ENCODE measurements at places on chromosomes 5 and 9. TPM values are rescaled to one million over a fixed set of nuclear protein-coding genes. Genes with fewer than 3 reads are reported as not detected.

The ABITRAM gene
- 11.7 TPM for total RNA-seq

The ACOT12 gene
- not detected for total RNA-seq

GRCh38 chr9:110620726-110621125, 41.2 kb upstream of the SVEP1 start:
- H3K4me1 ChIP-seq, result no peaks in the 10 kb centered on the region
- DNase-seq, result no peak
- no peak overlapping the region for H3K27ac ChIP-seq
- H3K27me3 ChIP-seq, result no peaks in the 10 kb centered on the region
- H3K4me3 ChIP-seq, result no peak overlapping the region

GRCh38 chr9:123296174-123296573, 27.8 kb upstream of the STRBP start:
- no peaks in the 10 kb centered on the region for H3K4me1 ChIP-seq
- no peak overlapping the region for H3K4me3 ChIP-seq
- H3K36me3 ChIP-seq, result no peaks in the 10 kb centered on the region

GRCh38 chr9:121888438-121888775, 204.7 kb downstream of the TTLL11 start:
- H3K4me3 ChIP-seq, result no peak overlapping the region
- H3K4me1 ChIP-seq, result peaks cover 8% of the 10 kb centered on the region
- H3K36me3 ChIP-seq, result no peaks in the 10 kb centered on the region
- DNase-seq, result no peak

GRCh38 chr9:113973226-113973625, 97.1 kb downstream of the ZNF618 start:
- peaks cover 17% of the 10 kb centered on the region for H3K36me3 ChIP-seq
- H3K4me3 ChIP-seq, result no peak overlapping the region
- no peak for DNase-seq
- no peak overlapping the region for H3K27ac ChIP-seq

DNA sequence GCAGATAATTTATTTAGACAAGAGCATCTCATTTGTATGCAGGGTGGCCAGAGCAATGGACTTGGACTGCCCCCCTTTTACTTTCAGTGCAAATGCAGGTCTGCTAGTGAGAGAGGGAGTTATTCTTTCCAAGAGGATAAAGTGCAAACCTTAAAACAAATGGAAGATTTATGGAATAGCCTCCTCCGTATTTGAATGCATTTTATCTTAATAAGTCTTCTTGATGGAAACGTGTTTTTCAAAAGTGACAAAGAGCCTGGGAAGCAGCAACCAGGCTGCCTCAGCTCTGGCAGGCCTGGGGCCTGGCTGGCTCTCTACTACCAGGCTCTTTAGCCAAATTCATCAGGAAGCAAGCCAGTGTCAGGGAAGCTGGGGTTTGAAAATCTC, 6.8 kb downstream of the NR2F1 start:
- H3K27me3 ChIP-seq, result peaks cover 93% of the 10 kb centered on the region
- H3K4me1 ChIP-seq, result peaks cover 2% of the 10 kb centered on the region
- H3K27ac ChIP-seq, result no peak overlapping the region
- H3K36me3 ChIP-seq, result no peaks in the 10 kb centered on the region
- no peak overlapping the region for H3K4me3 ChIP-seq

DNA sequence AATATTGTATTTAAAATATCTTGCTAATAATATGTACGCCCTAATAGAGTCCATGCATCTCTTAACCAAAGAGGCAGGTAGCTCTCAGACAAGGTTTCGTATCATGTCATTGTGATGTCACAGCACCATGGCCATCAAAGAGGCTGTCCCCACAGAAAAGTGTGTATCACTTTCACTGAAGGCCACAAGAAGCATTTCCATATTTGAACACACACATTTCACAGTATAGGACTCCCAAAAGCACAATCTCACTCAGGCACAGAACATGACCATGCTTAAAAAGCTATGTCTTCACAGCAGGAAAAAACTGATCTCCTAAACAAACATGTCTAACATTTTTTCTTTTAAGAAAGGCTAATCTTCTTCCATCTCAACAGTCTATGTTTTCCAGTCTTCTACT, 133.8 kb downstream of the DENND1A start:
- no peak for DNase-seq
- no peak overlapping the region for H3K27ac ChIP-seq
- no peaks in the 10 kb centered on the region for H3K27me3 ChIP-seq
- H3K4me1 ChIP-seq, result no peaks in the 10 kb centered on the region
- H3K4me3 ChIP-seq, result no peak overlapping the region

DNA sequence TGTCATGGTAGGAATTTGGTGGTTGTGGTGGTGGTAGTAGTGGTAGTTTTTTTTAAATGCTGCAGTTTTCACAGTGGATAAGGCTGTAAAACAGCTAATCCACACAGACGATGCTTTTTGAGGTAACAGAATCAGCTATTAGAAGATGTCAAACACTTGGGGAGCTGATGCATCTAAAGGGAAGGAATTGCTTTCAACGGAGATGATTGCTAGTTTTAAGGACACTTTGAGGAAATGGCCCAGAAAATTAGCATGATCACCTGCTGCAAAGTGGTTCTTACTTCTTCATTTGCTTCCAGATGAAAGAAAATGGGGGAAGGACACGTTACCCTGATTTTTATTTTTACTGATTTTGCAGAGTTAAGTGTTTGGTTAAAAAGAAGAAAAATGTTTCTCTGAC, 178.2 kb upstream of the ATP10B start:
- H3K4me3 ChIP-seq, result no peak overlapping the region
- H3K27me3 ChIP-seq, result no peaks in the 10 kb centered on the region
- H3K27ac ChIP-seq, result no peak overlapping the region
- no peak for DNase-seq
- H3K4me1 ChIP-seq, result no peaks in the 10 kb centered on the region
- no peaks in the 10 kb centered on the region for H3K36me3 ChIP-seq

DNA sequence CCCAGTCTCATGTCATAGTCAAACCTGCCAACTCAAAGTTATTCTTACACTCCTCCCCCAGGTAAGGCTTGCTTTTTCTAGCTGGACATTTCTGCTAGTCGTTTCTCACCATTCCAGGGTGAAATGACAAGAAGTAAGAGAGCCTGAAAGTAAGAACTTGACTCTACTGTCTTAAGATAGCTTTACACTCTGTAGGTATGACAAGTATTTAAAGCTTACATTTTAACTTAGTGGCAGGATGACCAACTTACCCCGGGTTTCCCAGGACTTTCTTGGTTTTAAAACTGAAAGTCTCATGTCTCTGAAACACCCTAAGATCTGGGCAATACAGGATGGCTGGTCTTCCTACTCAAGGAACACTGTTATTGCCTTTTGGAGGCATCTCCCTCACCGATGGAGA, 67.5 kb upstream of the PIK3R1 start:
- H3K4me3 ChIP-seq, result no peak overlapping the region
- no peaks in the 10 kb centered on the region for H3K27me3 ChIP-seq
- H3K27ac ChIP-seq, result no peak overlapping the region
- DNase-seq, result no peak

DNA sequence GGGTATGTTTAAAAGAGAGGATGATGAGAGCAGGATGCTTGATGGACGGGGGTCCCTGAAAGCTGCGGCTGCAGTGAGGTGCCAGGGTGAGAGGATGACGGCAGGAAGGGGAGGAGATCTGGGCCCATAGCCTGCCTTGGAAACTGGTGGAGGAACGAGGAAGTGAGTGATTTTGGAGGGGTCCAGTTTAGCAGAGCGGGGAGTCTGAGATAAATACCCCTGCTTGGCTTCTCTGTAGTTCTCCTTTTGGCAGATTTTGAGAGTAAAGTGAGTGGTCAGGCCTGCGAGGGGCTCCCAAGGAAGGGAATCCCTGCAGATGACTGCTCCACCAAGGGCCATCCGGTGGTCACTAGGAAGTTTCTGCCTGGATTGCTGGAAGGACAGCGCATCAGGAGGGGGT, 98.5 kb upstream of the PTCH1 start:
- no peaks in the 10 kb centered on the region for H3K27me3 ChIP-seq
- no peak overlapping the region for H3K4me3 ChIP-seq
- H3K27ac ChIP-seq, result no peak overlapping the region
- H3K4me1 ChIP-seq, result peaks cover 3% of the 10 kb centered on the region

The PCDHGB3 gene
- total RNA-seq, result 1.6 TPM

DNA sequence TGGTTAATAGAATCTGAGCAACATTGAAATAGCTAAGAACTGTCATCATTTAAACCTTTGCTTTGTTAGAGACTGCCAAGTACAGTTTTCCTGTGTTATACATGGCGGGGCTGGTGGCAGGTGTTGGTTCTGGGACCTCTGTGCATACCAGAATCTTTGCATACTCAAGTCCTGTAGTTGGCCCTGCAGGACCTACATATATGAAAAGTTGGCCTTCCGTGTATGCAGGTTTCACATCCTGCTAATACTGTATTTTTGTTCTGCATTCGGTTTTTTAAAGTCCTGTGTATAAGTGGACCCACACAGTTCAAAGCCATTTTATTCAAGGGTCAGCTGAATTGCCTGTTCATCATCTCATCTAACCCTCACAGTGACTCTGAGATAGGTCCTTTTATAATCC, 36.4 kb downstream of the LARP1 start:
- peaks cover 62% of the 10 kb centered on the region for H3K36me3 ChIP-seq
- H3K4me1 ChIP-seq, result 0 out of 2 replicates have a peak, but pooled peaks cover 4% of the 10 kb centered on the region
- H3K27me3 ChIP-seq, result no peaks in the 10 kb centered on the region
- no peak overlapping the region for H3K27ac ChIP-seq

DNA sequence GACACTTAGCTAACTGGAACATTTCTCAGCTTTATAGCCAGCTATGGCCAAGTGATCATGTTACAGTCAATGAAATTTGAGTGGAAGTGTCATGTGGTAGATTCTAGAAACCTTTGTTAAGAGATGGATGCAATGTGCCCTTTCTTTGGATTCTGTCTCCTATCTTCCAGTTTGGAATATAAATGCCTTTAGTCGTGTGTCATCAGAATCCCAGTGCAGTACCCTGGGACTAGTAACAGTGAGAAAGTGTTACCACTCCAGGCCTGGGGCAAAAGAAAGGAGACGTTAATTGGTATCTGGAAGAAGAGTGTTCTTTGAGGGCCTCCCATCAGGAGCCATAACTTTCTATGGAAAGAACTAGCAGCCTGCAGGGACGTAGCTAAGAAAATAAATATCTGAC, 149.6 kb downstream of the SNX18 start:
- DNase-seq, result no peak
- no peaks in the 10 kb centered on the region for H3K27me3 ChIP-seq
- peaks cover 4% of the 10 kb centered on the region for H3K36me3 ChIP-seq
- H3K4me3 ChIP-seq, result no peak overlapping the region
- H3K4me1 ChIP-seq, result no peaks in the 10 kb centered on the region
- H3K27ac ChIP-seq, result no peak overlapping the region
